ENCODE measurements at places on chromosomes 11 and 22.

DNA sequence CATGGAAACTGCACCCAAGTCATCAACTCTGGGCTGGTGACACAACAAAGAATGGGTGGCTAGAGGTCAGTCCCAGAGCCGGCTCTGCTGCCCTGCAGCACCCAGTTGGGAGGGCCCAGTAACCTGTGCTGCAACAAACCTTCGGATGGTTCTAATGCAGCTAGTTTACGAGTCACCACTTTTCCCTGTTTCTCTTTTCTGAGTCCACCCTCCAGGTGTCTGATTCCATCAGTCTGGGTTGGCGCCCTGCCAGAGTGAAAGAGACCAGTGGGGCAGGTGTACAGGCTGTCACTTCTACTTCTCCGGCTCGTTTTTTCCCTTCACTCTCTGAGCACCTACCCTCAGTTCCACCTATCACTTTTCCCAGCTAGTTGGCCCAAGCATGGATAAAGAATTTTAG, 572.9 kb downstream of the NTM start:
- DNase-seq = no peak

DNA sequence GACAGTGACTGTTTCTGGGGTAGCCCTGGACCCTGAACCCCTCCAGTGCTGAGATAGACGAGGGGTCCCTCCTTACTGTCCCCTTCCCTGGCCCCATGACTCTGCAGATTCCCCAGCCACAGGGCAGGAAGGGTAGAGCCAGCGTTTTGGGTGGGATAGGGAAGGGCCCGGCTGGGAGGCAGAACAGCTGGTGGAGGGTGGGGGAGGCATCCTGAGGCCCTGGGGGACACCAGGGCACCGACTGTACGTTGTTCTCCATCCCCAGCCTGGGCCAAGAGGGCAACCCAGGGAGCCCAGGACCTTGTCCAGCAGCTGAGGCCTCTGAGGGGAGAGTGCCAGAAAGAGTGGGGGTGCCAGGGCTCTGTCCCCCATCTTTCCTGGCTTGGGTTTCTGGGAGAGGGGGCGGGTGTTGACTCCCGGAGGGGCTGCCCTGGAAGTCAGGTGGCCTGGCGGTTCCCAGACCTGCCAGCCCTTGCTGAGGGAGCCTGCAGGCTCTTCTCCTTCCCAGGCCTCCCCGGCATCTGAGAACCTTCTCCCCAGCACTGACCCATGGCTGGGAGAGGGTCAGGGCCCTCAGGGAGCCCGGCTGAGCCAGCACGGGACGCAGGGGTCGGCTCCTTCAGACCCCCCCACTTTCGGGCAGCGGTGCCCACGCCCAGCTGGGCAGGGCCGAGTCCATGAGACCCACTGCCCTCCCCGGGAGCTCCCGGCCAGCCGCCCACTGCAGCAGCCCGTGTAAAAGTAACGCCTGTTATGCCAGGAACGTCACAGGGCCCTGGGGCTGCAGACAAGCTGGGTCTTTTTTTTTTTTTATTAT, 30.3 kb downstream of the IGF2 start:
- no peak for DNase-seq

DNA sequence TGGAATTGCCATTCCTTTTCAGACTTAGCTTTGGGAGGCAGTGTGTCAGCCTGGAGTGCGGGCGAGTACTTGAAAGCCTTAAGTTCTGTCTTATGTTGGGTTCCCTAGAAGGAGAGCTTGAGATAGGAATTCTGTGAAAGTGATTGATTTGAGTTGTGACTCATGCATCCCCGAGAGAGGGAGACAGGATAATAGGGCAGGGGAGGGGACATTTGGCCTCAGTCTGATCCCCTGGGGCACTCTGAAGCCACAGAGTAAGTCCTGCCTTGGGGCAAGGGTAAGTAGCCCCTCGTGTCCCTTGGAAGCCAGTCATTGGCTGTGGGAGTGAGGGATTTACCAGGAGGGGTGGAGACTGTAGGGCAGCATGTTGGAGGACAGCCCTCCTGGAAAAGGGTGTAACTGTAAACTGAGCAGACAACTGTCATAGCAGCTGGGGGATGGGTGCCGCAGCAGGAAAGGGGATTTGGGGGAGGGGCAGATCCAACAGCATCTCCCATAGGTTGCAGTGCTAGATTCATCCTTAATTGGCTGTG, 44.0 kb downstream of the KIAA1671 start:
- no peak for DNase-seq

DNA sequence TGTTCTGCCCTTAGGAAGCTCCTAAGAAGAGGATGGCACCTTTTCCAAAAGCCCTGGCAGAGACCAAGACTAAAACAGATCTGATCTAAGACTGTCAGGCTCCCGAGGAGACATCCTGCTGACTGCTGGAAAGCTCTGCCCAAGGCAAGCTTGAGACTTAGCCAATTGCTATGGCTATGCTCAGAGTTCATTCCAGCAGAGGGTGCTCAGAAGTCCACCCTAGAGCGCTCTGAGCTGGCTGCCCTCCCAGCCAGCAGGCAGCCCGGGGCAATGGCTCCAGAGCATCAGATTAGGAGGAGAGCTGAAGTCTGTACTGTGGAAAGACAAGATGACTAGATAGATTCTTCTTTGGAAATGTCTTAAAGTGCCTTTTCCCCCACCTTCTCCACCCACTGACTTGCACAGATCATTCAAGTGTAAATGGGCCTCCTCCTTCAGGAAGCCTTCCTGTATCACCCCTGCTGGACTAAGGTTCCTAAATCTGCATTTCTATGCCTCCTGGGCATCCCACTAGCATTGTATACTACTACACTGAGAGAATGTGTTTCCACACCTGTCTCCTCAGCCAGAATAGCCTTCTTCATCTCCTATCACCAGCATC, 23.4 kb downstream of the LRRC55 start:
- no peak for DNase-seq

GRCh38 chr11:125157953-125158680, 6.4 kb upstream of the PKNOX2 start:
- no peak for DNase-seq

DNA sequence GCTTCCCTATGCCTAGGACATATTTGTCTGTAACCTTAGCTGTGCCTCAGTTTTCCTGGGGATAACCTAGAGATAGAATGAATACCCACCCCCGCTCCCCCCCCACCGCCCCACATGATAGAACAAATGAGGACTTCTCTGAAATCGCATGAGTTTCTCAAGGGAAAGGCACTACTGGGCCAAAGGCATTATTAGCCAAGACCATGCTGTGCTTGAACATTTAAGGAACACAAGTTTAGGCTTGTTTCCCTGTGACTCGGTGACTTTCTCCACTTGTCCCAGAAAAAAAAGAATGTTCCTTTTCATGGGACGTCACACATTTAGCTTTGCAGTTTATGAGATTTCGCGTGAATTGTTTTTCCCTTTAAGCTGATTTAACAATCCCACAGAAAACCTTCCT, 51.4 kb upstream of the CRTAM start:
- DNase-seq = no peak

- DNase-seq = no peak
Observed at GRCh38 chr11:72655896-72656464, 18.2 kb downstream of the PDE2A start.

GRCh38 chr11:70759846-70760245, 361.5 kb downstream of the CTTN start:
- no peak for DNase-seq

DNA sequence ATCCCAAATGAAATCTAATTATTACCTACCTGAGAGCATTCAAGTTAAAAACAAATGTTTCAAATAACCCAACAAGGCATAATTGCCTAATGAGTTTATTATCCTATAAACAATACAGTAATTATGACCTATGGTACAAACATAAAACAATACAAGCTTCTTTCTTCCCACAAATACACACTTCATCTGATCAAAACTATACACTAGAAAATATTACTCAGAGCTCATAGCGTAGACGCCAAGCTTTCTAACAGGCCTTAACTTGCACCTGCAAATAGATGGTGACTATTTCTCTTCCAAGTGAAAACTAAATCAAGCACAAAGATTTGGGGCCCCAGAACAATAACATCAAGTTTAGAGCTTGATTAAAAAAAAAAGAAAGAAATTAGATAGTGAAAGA, 78.1 kb downstream of the SOX6 start:
- no peak for DNase-seq

DNA sequence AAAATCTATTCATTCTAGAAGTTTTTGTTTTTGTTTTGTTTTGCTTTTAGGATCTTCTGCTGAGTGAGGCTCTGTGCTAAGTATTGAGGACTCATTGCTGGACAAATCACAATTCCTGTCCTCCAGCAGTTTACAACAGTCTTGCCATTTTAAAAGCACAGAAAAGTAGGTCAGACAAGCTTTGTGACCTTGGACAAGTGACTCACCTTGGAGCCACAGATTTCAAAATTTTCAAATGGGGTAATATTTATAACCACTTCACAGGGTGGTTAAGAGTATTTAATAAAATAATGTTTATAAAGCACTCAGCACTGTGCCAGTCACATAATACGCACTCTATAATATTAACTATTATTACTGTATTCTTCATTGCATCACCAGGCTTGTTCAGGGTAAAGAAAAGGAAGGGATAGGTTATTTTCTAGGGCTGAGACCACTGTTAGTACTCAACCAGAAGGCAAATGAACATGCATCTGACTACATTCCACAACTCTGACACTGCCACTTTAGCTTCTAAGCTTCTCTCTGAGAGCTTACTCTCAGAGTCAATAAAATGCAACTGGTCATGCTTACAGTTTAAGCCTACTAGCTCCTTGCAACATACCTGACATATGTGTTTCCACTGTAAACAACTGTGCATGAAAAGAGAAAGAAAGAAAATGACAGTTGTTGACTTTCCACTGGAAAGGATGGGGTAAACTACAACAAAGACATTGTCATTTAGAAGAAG, 63.2 kb upstream of the FIBIN start:
- DNase-seq = no peak

DNA sequence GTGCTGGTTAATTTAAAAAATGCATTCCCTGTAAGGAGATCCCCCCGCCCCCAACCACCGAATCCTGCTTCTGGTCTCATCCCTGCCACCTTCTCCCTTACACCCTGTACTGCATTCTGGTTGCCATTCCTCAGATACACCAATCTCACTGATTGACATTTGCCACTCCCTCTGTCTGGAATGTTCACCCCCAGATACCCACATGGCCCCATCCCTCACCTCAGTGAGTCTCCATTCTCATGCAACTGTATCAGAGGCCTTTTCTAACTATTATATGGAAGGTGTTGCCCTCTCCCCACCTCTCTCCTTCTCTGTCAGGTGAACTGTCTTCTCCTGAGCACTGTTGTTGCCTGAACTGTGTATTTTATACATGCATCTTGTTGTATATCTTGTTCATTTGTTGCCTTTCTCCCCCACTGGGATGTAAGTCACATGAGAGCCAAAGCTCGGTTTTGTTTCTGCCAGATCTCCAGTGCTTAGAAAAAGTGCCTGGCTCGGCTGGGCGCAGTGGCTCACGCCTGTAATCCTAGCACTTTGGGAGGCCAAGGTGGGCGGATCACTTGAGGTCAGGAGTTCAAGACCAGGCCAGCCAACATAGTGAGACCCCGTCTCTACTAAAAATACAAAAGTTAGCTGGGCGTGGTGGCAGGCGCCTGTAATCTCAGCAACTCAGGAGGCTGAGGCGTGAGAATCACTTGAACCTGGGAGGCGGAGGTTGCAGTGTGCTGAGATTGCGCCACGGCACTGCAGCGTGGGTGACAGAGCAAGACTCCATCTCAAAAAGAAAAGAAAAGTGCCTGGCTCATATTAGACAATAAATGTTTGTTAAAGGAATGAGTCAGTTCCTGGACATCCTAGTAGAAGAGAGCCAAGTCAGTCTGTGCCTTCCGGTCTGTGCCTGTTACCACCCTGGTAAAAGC, 61.0 kb downstream of the TNRC6B start:
- DNase-seq = no peak

GRCh38 chr11:111400595-111400994, 21.5 kb upstream of the POU2AF1 start:
- no peak for DNase-seq

GRCh38 chr11:19344661-19345518, 104.1 kb upstream of the E2F8 start:
- peak; percentile 5 for DNase-seq

GRCh38 chr11:90845799-90846198, 623.0 kb upstream of the CHORDC1 start:
- no peak for DNase-seq

GRCh38 chr11:30150425-30150824, 80.4 kb upstream of the FSHB start:
- no peak for DNase-seq

- DNase-seq = no peak
Observed at GRCh38 chr11:16001899-16002426, 354.4 kb downstream of the SOX6 start.

DNA sequence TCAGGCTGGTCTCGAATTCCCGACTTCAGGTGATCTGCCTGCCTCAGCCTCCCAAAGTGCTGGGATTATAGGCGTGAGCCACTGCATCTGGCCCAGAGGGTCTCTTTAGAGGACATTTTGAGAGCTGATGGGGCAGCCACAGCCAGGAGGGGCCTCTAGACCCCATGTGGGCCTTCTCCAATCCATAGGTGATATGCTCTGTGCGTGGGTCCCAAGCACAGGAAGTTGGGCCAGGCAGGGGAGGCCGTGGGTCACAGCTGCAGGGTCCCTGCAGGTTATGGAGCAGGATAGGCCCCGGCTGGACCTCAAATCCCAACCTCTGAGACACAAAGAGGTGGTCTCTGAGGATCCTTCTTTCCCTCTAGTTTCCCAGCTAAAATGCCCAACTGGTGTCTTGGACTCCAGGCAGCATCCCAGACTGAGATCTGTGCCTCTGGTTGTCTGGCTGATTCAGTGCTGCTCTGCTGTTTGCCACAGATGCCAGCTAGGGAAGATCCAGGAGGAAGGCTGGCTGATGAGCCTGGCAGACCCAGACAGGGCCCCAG, 1.5 kb downstream of the LRRC75B start:
- no peak for DNase-seq

DNA sequence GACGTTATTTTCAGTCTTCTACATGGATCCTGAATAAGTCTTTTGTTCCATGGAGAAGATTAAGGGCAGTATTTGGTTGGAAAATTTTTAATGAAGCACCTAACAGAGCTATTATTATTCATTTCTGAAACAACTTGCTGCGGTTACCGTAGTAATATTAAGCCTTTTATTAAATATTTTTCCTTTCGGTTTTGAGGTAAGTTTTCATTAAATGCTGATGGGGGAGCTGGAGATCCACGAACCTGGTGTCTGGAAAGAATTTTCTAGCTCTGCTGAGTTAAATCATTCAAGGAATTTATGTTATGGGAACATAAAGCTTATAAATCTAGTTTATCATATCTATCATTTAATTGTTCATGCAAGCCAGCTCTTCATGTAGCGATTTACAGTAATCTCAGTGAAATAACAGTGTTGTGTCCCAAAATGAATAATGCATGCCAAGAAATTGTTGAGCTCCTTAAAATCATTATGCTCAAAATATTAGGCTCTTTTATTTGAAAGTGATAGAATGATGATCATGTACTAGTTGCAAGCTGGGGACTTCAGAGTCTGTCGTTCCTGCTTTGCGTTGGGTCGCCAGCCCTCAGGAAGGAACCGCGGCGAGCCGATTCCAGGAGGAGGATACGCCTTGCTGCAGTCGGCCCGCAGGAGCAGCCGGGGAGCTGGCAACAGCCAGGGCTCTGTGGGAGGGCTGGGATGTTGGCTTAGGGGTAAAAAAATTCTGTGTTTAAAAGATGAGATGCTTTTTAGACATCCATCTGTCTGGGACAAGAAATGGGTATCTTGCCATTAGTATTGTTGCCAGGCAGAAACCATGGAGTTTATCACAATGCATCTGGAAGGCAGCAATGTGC, 83.1 kb downstream of the TBC1D22A start:
- DNase-seq = no peak

Data from stimulated activated naive CD8-positive, alpha-beta T cell treated with anti-CD3 and anti-CD28 coated beads, Interleukin-15, Interleukin-2, amounts not matched to agents 100 U/mL and 50 U/mL, for 24 hours (primary cell).